GM06990 (cell line): ENCODE measurements at places on chromosomes 11 and 22.

DNA sequence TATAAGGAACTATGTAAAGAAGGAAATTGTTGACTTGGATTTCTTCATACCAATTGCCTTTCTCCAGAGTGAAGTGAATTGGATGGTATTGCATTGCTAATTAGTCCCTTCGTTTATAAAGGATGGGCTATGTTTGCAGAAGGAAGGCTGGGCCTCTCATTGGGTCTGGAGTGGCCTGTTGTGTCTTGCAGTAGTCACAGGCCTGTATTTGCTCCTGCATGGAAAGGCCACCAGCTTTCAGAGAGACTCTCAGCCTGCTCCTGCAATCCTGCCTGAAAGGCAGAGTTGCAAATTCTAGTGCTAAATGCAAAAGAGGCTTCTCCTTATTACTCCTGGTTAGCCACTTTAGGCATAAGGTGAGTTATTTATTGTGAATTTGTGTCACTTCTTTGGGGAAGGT, 103.8 kb downstream of the EXT2 start:
- no peak for DNase-seq

DNA sequence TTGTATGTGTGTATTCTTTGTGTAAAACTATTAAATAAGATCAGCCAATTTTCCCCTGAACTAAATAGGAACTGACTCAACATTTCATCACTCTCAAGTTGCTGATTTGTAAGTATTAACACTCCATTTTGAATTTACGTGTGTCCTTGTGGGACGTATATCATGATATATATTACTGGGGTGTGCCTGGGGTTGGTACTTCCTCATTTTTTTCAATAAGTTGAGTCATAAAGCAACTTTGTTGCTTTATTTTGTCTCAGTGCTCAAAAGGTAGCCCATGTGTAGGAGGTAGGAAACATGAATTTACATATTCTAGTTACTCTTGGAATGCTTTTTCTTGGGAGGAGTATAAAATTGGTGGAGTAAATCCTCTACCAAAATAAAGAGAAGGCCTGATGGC, 193.9 kb upstream of the RAG2 start:
- no peak for DNase-seq

DNA sequence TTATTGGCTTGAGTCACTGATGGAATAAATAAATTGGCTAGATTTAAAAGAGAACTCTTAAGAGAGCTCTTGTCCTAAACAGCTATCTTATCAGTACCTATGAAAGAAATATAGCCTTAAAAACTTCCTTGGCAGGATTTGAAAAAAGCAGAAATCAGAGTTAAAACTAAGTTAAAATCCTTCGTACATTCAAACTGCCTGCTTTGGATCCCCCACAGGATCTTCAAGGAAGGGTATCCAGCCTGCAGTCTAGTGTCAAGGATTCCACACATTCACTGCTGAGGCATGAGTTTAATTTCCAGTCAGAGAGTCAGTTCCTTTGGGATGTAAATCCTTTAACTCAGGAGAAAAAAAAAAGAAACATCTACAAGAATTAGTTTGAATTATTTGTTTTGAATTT, 242.9 kb upstream of the UBASH3B start:
- no peak for DNase-seq

DNA sequence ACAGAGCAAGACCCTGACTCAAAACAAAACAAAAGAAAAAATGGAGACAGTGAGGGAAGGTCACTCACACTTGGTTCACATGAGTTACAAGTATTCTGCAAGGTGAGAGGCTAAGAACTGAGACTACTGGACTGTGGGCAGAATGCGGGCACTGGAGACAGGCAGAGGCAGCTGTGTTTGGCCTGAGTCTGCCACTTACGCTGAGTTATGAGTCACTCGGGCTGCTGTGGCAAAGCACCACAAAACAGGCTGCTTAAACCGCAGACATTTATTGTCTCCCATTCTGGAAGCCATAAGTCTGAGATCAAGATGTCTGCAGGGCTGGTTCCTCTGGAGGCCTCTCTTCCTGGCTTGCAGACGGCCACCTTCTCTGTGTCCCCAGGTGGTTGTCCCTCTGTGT, 122.8 kb downstream of the SHANK2 start:
- DNase-seq: no peak

GRCh38 chr11:110198031-110198729, 98.2 kb downstream of the RDX start:
- DNase-seq: no peak

DNA sequence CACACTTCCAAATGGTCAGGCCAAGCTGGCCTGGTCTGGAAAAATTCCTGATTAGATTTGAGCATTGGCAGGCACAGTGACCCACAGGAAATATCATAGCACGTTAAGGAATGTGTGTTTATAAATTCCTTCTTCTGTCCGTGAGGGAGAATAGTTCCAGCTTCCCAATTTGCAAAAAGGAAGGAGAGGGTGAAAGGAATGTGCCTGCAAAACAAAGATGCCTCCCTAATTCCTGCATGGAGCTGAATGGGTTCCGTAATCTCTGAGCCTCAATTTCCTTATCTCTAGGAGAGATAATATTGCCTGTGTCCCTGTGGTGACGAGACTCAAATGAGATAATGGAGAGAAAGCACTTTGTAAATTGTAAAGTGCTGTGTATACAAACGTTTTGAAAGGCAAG, 105.1 kb downstream of the FEZ1 start:
- no peak for DNase-seq

- no peak for DNase-seq
Measured at GRCh38 chr11:66188580-66188979, 79.9 kb upstream of the RAB1B start.
